ENCODE measurements at places on chromosomes 4 and X. TPM values are rescaled to one million over a fixed set of nuclear protein-coding genes. Genes with fewer than 3 reads are reported as not detected.

DNA sequence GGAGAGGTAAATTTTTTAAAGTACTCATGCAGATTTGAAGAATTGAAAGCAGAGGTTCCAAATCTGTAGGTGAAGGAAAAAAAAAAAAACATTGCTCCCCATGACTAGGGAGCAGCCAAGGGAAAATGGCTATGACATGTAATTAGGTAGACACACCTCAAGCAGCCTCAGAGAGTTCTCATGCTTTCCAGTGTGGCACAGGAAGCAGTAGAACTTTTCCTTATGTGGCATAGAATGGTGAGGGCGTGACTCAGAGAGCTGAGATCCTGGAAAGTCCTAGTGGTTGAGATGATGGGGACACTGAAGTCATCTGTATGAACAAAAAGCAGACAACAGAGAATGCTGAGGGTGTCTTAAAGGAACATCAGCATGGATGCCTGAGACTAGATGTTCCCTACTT is 148.6 kb upstream of the NWD2 start:
- no peak for DNase-seq

- DNase-seq, result no peak
Measured at GRCh38 chrX:103378990-103379389, 2.7 kb downstream of the BEX3 start.

DNA sequence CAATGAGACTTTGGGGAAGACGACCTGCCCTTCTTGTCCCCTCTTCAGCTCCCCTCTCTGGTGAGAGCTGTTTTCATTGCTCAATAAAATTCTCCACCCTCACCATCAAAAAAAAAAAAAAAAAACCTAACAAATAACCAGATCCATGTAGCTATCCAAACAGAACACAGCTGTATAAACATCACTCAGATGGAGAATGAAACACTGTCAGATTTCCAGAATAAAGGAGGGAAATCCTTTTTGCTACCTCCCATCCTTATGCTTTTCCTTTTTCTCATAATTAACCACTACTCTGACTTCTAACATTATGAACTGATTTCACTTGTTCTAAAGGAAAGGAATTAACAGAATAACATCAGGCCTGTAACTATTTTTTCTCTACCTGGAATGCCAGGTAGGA is 155.6 kb downstream of the PPP4R3C start:
- DNase-seq, result no peak

- DNase-seq, result no peak
Measured at GRCh38 chrX:109839694-109840567, 106.9 kb upstream of the ACSL4 start.

Gene SMR3B
- total RNA-seq, result not detected

Gene RTL3
- total RNA-seq, result not detected
